ENCODE measurements at places on chromosomes 6 and 20.

GRCh38 chr6:105482921-105483320, 80.0 kb upstream of the PREP start:
- DNase-seq: no peak

- no peak for DNase-seq
These were observed 68.7 kb downstream of the NFATC2 start for GRCh38 chr20:51473771-51474170.

DNA sequence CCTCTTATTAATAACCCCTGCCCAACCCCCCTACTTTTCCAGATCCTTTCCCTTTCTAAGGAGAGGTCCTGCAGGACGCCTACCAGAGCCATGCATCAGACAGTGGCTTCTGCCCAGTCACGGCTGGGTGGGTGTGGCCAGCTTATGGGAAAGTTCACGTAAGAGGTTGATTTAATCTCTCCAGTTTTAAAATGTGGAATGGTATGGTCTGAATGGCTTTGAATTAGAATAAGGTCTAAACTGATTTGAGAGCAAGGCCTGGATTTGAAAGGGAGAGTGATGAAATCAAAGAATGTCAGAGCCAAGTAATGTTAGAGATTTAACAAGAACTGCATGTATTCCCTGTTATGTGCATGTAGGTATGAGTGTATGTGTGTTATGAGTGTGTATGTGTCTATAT, 275.7 kb downstream of the PAX1 start:
- DNase-seq: peak; percentile 42

DNA sequence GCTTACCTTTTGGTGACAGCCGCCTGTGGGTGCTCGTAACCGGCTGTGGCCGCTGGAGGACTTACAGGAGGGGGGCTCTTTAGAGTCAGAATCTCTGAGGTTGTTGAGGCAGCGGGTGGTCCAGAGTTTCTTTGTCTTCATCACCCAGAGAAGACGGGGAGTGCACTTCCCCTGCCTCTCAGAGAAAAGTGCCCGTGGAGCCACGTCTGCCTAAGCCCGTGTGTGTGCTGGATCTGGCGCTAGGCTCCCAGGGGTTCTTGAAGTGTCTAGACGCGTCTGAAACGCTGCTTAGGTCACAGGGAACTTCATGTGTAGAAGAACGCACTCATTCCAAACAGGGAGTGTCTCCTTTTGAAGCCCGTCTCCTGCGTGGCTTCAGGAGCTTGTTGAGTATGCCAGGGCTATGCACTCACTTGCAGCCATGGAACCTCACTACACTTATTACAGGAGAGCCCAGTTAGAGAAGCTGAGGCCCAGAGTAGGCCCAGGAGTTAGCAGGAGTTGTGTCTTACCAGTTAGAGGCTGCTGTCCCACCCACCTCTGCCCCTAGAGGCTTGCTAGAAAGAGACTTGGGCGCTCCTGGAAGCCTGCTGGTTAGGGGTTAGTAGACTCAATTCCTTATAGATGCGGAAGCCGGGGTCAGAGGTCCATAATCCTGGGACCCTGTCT, 1.3 kb downstream of the LSM14B start:
- DNase-seq: peak; percentile 89

DNA sequence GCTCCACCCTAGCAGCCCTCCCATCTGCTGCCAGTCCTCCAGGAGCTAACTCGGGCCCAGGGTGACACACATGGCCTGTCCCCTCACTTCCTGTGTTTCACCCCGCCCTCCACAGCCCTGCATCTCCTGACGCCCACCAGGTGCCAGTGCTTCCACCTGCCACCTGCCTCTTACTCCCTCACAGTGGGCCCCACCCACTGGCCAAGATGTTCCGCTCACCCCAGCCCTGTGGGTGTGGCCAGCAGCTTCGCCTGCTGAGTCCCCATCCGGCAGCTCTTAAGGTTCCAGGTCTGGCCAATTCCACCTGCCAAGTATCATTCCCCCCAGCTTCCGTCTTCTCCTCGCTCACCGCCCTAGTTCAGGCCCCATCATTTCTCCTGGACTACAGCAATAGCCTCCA, 184.1 kb downstream of the MBOAT1 start:
- no peak for DNase-seq
